DND-41 (cell line): ENCODE measurements at places on chromosomes 11 and 22.

GRCh38 chr22:31093086-31093850, 12.2 kb downstream of the SMTN start:
- DNase-seq, result no peak

- no peak for DNase-seq
Observed at GRCh38 chr11:114128399-114128798, 68.9 kb downstream of the ZBTB16 start.

- no peak for DNase-seq
Observed at GRCh38 chr22:49079743-49080500, 747.8 kb downstream of the BRD1 start.

DNA sequence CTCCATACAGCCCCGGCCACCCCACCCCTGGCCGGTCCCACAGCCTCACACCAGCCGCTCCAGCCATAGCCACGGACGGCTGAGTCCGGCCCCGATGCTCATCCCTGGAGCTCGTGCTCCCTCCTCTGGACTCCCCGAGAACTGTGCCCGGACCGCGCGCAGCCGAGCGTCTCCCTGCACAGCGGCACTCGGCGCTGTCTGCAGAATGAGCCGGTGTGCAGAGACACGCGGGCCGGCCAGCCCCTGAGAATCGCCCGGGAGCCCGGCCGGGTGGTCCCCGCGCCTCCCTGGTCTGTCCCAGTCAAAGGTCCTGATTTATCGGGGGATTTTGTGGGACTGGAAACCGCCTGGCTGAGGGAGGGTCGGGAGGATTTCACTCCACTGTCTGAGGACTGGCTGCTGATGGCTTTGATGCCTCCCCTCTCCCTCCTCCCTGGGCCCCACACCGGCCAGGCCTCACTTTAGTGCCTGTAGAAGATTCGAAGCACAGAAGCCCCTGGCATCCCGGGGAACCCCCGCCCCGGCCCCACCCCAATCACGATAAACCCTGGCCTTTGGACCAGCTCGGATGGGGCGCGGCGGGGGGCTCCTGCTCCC, 102.7 kb downstream of the BRD1 start:
- DNase-seq, result no peak

- no peak for DNase-seq
Observed at GRCh38 chr11:7787239-7787638, 9.5 kb downstream of the OR5P2 start.

DNA sequence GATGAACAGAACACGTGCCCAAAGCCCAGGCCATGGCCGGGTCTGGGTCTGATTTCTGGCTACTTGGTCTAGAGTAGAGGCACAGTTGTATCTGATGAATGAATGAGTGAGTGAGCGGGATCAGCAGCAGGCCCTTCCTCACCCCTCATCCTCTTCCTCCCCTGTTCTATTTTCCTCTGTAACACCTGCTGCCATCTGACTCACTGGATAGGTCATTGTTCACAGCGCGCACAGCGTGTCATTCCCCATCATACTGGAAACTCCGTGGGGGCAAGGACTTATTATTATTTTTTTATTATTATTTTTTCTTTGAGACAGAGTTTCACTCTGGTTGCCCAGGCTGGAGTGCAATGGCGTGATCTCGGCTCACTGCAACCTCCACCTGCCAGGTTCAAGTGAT, 13.9 kb downstream of the NCF4 start:
- DNase-seq, result no peak
